Activated T-cell treated with anti-CD3 and anti-CD28 coated beads, Interleukin-2, amount 50 U/mL, for 1 hour (primary cell): ENCODE measurements at places on chromosomes 2 and 18.

- DNase-seq = no peak
Observed at GRCh38 chr18:56538746-56539145, 99.6 kb downstream of the TXNL1 start.

DNA sequence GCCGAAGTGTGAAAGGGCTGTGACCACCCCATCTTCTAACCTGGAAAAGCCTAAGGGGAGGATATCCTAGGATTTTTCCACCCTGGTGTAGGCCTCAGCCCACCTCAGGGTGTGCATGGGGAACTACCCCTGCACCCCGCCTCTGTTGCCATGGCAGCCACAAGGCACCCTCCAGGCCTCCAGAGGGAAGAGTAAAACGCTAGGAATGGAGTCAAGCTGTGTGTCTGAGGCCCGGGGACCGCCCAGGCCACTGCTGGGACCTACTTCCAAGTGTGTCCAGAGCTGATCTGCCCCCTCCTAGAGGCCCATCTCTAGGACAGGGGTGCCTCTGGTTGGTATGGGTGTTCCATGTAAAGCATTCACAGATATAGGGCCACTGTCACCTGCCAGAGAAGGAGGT lies 86.7 kb downstream of the PLB1 start:
- DNase-seq = no peak

- no peak for DNase-seq
Observed at GRCh38 chr2:3871002-3871401, 167.6 kb downstream of the DCDC2C start.

- DNase-seq = no peak
Observed at GRCh38 chr2:182038576-182038975, 52.9 kb downstream of the PPP1R1C start.

- DNase-seq = no peak
Observed at GRCh38 chr2:8608411-8608954, 73.4 kb upstream of the ID2 start.

DNA sequence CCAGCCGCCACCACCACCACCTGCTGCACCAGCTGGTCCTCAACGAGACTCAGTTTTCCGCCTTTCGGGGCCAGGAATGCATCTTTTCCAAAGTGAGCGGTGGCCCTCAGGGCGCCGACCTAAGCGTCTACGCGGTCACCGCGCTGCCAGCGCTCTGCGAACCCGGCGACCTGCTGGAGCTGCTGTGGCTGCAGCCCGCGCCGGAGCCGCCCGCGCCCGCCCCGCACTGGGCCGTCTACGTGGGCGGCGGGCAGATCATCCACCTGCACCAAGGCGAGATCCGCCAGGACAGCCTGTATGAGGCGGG lies 1.6 kb downstream of the LRATD1 start:
- no peak for DNase-seq

DNA sequence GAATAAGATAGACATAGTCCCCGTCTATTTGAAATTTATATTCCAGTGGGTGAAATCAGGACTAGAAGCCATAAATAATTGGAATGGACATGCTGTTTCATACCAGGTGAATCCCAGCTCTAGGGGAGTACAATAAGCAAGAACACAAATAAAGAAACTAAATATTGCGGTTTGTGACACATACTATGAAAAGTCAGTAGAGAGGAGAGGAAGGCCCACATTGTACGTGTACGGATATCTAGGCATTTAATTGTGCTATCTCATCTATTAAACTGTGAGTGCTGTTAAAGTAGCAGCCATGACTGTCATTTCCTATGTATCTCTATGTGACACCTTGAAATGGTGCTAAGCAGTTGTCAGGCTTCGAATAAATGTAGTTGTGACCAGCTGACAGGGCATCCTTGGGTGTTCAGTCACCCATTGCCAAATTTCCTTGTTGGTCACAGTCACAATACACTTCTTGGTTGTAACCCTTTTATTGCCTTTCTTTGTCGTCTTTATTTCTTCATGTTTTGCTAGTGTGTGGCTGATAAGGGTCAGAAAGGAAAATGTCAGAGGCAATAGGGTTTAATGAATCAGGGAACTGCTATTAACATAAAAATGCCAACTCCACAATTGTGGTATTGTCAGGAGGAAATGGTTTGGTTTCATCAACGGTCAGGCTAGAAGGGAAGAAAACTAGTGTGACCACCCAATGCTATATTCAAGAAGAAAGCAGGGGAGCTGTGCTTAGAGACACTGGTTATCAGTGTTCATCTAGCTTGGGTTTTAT lies 31.5 kb downstream of the CPO start:
- DNase-seq = no peak

DNA sequence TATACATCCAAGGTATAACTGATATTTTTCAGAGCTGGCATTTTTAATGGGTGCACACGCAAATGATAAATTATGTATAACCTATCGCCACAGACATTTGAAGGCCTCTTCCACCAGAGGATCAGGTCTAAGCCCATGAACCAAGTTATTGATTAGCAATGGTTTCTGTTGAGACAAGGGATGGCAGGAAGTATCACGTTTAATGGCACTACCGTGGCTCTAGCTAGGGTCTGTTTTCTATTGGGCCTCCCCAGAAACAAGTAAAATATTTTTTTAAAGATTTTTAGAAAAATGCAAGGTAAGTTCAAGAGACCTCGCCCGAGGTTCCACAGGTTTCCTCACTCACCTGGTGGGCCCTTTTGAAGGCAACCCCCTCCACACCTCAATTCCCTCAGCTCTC lies 667 bp downstream of the GFPT1 start:
- no peak for DNase-seq

GRCh38 chr2:42369532-42370229 lies 8.7 kb upstream of the COX7A2L start:
- no peak for DNase-seq

- DNase-seq = no peak
Observed at GRCh38 chr18:11040823-11041656, 108.3 kb downstream of the PIEZO2 start.

- DNase-seq = no peak
Observed at GRCh38 chr2:47310801-47311560, 92.0 kb upstream of the MSH2 start.

DNA sequence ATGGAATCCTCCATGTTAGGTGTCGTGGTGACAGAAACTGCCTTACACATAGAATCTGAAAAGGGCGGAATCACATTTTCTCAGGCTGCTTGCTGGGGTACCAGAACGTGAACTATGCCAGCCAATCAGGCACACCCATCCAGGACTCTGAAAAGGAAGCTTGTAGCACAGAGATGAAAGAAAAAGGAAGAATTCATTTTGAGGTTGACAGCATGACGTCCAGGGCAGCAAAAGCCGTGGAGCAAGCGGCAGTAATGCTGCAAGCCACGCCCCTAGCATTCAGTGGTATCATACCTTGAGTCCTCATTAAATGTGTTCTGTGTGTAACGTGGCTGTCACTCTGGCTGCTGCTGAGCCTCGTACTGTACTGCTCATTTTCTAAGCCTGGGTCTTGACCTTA lies 304.0 kb downstream of the DYSF start:
- no peak for DNase-seq

- DNase-seq = no peak
Observed at GRCh38 chr2:187397886-187398285, 50.2 kb downstream of the CALCRL start.

DNA sequence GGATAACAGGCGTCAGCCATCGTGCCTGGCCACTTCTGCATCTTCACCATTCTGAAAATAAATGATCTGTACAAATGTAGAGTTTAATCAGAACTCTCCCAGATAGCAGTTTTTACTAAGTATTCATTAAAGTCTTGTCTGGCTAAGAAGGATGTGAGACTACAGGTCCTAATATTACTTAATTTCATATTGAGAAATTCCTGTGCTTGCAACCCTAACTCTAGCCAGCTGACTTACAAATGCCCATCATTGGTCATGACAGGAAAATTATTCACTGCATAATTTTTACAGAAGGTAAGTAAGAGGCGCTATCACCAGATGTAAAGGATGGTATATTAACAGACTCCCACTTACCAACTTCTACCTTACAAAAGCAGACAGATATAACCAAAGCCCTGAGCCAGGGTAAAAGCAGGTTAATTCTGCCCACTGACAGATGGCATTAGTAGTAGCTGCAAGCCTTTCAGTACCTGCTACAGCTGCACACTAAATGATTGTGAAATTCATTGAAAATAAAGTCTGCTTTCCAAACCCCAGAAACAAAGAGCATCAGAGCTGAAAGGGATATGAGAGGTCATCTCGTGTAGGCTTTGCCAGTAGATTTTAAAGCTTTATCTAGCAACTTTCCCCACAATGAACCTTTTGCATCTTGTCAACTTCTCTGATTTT lies 271.3 kb upstream of the STON1 start:
- no peak for DNase-seq

DNA sequence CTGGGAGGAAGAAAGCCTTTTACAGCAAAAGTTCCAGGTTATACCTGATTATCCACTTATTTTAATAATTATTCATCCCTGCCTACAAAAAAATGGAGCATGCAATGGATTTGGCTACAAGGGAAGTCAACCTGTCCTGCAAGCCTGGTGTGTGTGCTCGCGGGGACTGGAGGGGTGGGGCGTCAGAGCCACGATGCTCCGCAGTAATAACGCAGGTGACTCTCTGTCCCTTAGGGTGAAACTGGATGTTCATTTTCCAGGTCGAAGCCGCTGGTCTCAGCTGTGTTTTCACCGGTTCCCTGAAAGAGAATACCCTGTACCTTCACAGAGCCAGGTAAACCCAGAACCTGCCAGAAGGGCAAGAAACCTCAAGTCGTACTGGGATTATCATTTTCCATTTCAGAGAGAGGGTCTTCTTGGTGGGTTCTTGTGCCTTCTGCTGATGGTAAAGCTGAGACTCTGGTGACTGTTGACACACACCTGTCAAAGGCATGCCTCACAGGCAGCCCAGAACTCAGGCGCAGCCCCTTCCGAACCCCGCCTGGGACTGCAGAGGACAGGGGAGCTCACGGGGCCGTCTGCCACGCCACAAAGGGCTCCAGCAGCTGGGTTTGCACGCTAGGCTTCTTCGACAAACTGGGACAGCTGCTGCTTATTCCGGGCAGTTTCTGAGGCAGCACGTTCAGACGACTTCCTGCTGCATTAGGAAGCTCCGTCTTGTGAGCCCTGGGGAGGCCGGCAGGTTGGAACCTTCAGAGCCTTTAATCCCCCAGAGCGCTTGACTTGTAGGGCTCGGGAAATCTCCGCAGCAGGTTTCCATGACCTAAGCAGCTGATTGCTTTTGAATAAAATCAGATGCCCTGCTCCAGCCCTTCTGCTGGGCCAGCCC lies 58.6 kb downstream of the KCNG2 start:
- no peak for DNase-seq

- DNase-seq = no peak
Observed at GRCh38 chr2:24559473-24560113, 68.5 kb downstream of the NCOA1 start.

DNA sequence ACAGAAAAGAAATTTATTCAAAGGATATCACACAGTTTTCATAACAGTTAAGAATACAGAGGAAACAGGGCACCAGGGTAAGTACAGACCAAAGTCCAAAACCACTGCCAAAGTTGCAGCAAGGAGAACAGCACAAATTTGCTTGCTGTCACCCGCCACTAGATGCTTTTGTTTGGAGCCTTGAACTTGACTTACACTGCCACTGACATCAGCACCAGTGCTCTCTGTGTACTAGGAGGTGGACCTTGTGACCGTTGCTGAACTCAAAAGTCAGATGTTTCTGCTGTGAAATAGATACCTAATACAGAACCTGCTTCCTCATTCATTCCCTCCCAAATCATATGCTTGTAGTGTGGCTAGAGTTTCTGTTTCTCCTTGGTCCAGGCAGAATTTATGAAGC lies 578.3 kb upstream of the TMEFF2 start:
- no peak for DNase-seq

GRCh38 chr2:237383991-237384671 lies 29.8 kb downstream of the COL6A3 start:
- no peak for DNase-seq

DNA sequence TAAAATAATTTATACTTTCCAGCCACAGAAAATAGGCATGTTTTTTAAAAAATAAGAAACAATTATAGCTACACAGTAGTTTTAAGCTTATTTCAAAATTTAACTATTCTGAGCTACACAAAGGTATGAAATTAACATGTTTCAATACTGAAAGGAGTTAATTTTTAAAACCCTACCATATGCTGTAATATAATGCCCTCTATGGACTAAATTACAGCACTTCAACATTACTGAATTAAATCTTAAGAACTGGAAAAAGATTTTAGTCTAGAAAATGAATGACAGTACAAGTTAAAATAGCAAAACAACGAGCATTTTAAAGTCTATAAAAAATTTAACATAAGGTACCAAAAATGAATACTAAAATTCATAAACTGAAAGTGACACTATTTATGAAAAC lies 36.3 kb downstream of the RTN4 start:
- no peak for DNase-seq
